Glutamatergic neuron (in vitro differentiated cells): ENCODE measurements at places on chromosomes 2 and 18.
A peak's percentile ranks its signal among the peaks of the same experiment; 100 is the strongest.

DNA sequence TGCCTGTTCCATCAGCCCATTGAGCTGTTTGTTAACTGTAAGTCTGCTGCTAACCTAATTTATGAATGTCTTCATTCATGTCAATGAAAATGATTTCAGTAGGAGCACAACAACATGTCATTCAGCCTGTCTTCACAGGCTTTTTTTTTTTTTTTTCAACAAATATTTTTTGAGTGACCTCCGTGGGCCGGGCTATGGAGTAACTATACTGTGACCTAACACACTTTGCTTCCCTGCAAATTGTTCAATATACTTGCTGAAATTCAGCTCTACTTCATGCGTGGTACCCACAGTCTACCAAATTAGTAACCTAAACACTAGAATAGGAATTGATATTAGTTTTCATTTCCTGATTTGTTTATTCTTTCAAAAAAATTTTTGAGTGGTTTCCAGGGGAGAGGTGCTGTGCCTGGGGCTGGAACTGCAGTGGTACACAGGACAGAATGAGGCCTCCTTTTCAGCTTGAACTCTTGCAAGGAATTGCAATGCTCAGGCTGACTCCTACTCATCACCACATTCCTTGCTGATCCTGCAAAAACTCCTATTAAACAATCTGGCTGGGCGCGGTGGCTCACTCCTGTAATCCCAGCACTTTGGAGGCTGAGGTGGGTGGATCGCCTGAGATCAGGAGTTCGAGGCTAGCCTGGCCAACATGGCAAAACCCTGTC lies 87.1 kb downstream of the CDH20 start:
- no peak for DNase-seq

DNA sequence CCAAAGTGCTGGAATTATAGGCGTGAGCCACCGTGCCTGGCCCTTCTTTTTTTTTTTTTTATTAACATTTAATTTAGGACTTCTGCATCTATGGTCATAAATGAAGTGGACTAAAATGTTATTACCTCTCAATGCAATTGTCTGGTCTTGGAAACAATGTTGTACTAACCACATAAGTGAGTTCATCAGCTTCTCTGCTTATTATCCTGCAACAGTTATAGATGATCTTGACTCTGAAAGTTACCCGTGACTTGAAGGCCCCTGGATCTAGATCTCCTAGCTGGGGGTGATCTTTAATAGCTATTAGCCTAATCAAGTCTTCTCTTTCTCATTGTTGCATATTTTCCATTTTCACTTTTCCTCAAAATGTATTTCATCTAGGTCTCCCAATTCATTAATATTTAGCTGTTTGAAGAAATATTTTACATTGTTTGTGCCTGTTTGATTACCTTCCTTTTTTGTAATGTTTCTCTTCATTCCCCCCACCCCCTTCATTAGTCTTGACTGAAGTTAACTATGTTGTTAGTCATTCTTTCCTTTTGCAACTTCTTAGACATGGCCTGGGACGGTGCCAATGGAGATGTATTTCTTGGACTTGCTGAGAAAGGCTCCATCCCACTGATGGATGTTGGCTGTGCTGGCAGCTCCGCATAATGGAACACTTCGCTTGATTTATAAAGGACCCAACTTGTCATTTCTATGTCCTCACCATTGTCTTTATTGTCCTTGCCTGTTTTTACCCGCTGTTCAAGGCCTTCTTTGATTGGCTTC lies 141.6 kb upstream of the RIOK3 start:
- no peak for DNase-seq

- peak; percentile 13 for DNase-seq
Measured at GRCh38 chr2:240935103-240935876, 29.2 kb downstream of the CROCC2 start.

DNA sequence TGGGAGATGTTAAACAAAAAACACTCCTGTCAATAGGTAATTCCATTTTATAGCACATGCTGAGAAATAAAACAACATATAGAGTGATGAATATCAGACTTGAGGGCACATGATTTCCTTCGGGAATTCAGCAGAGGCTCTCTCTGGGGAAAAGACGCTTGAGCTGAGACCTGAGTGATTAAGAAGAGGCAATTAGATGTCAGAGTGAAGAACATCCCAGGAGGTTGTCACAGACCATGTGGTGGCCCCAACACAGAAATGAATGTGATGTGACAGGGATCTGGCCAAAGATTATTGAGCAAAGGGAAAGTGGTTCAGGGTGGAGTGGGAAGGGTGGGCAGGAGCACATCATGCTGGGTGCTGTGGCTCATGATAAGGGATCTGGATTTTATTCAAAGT lies 254.7 kb downstream of the RAD51AP2 start:
- DNase-seq, result no peak

DNA sequence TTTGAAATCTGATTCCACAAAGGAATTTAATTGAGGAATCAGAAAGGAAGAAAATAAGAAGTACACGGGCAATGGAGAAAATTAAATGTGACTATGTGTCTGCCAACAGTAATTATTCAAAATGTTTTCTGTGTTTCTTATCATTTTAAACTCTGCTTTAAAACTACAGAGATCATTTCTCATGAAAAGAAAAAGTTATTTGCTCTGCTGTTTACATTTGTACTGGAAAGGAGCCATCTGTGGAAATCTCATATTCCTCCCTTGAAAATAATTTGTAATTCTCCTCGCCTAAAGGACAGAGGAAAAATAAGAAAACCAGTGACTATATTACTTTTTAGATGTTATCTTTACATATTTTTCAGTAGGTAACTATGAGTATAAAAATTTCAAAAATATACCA lies 181.9 kb upstream of the MEIS1 start:
- DNase-seq, result no peak

- DNase-seq, result no peak
Measured at GRCh38 chr2:142944264-142944663, 66.8 kb downstream of the KYNU start.

DNA sequence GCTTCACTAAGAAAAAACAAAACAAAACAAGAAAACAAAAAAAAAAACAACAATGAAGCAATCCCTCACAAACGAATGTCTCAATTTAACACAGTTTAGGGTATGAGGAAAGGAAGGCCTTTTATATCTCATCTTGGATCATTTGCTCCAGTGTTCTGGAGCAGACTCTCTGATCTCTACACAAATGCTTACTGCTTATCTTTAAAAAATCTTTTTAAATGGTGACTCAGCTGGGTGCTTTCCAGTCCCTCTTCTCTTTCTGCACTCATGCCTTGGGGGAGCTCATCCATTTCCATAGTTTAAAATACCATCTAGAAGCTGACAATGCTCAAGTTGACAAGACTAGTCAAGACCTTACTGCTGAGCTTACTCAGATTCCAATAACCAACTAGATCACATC lies 56.2 kb downstream of the ETAA1 start:
- DNase-seq, result no peak

DNA sequence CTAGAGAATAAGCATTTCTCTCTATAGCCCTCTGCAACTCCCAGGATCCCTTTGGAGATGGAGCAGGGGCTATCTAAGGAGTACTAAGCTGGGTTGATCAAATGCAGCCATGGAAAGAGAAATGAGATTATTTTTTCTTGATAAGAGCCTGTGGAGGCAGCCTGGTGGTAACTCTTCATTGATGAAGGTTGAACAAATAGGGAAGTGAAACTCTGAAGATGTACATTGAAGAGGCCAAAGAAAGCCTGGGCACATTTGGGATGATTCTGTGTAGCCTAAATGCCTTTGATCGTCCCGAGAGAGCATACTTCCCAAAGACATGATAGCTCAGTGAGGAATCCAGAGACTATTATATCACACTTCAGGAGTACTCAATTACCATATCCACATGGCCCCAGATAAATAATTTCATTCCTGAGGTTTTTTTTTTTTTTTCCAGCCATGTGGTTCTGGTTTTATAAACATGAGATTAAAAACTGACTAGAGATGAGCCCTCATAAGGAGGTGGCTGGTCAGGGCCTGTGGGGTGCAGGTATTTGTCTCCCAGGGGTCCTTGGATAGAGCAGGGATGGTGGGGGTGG lies 192.5 kb downstream of the TPGS2 start:
- DNase-seq, result no peak

DNA sequence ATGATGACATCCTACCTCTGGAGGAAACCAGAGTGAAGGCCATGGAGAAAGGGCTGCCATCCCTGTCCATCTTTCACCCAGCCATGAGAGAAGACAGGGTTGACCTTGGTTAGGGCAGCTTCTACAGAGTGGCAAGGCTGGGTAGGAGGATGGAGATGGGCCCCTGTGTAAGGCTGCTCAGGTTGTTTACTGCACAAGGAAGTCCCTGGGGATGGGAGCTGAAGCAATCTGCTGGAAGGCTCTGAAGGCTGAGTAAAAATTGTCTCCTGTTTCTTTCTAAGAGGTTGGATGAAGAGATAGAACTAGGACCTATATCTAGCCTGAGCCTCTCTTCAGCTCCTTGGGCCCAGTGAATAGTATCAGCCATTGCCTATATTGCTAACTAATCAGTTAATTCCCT lies 14.4 kb downstream of the ELMOD3 start:
- DNase-seq, result no peak

DNA sequence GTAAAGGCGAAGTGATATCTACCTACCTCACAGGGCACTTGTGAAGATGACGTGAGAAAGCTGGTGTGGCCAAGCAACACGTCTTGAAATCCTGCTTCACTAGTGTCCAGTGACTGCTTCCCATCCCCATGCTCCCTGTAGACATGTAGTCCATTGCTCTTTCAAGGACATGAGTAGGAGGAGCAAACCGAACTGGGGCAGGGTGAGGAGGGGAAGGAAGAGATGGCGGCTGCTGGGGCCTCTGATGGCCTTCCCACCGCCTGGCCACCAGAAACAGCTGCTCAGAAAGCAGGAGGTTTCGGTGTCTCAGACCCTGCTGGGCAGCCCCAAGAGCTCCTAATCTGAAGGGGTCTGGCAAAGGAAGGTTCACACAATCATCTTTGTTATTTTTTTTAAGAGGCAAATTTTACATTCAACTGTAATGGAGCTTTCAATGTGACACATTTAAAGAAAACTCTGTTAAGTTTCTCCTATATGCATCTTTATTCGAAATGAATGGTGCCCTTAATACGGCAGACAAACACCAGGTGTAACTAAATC lies 14.7 kb downstream of the CPLX4 start:
- no peak for DNase-seq

GRCh38 chr18:48927286-48928080 lies 23.3 kb downstream of the SMAD7 start:
- no peak for DNase-seq

- DNase-seq, result no peak
Measured at GRCh38 chr18:50331691-50332090, 43.2 kb upstream of the SKA1 start.

GRCh38 chr2:105470979-105471378 lies 72.1 kb upstream of the FHL2 start:
- DNase-seq, result no peak

GRCh38 chr2:100821255-100821910 lies 1.4 kb downstream of the NPAS2 start:
- no peak for DNase-seq

GRCh38 chr2:149926149-149926548 lies 338.6 kb upstream of the MMADHC start:
- DNase-seq, result no peak

DNA sequence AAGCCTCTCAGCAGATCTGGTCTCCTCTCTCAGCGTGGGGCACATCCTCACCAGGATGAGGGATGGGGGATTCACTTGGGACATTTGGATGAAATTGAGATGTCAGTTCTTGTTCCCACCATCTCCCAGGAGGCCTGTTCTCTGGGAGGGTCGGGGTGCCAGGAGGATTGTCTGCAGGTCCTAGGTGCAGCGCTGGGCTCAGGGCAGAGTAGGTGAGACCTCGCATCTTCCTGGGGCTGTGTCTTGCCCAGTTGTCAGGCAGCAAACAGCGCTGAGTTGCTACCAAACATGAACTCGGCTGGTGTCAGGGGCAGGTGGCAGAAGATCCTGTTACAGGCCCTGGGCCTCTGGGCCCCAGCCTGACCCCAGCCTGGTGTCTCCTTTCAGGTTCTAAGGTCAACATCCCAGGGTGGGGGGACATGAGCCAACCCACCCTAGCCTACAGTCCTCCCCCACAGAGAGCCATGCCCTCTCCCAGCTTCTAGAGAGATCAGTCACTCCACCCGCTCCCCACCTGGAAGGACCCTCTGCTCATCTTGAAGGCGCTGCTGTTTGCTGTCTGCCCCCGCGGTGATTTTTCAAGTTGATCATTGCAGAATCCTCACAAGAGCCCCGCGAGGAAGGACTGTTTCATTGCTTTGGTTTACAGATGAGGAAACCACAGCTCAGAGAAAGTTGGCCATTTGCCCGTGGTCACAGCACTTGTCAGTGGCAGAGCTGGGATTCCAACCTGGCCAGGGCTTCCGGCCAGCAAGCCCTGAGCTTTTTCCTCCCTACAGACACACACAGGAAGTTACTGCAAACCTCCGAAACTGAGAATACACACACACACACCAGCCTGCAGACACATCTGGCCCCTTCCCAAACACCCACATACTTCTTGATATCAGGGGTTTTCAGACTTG lies 83.9 kb downstream of the STPG4 start:
- DNase-seq, result no peak

GRCh38 chr2:83827618-83828017 lies 631.5 kb downstream of the SUCLG1 start:
- no peak for DNase-seq

GRCh38 chr2:188478724-188479123 lies 187.1 kb downstream of the GULP1 start:
- no peak for DNase-seq

GRCh38 chr2:241852981-241853631 lies 5.6 kb downstream of the PDCD1 start:
- no peak for DNase-seq

- DNase-seq, result no peak
Measured at GRCh38 chr2:28664120-28664842, 87.3 kb upstream of the PPP1CB start.

DNA sequence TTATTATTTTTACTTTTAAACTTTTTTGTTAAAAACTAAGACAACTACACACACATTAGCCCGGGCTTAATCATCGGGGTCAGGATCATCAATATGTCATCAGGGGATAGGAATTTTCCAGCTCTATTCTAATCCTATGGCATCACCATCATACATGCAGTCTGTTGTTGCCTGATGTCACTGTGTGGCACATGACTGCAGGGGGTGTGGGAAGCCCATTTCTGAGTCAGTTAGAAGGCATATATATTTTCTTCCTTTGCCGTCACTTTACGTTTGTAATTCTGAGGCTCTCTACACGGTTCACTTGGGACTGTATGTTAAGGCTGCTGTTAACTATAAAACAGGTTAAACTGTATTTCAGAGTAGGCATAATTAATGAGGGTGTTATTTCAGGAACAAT lies 144.4 kb upstream of the ITGA6 start:
- no peak for DNase-seq

DNA sequence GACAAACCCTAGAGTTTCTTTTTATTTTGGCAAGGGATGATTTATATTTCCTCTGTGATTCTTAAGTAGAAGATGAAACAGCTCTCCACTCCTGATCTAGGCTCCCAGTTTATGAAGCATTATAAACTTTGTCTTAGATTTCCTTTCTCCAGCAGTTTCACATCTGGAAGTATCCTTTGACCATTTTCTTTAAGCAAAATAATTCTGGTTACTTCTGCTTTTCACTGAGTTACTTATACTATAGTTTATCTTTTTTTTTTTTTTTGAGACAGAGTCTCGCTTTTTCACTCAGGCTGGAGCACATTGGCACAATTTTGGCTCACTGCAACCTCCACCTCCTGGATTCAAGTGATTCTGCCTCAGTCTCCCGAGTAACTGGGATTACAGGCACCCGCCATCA lies 45.5 kb downstream of the KCMF1 start:
- no peak for DNase-seq

GRCh38 chr2:3462493-3463104 lies 56.7 kb downstream of the ADI1 start:
- DNase-seq, result no peak

GRCh38 chr2:85748039-85748734 lies 5.6 kb upstream of the ATOH8 start:
- no peak for DNase-seq
